ENCODE measurements at places on chromosomes 6 and 20.

GRCh38 chr20:7272512-7272911 is 505.0 kb downstream of the BMP2 start:
- no peak for DNase-seq

DNA sequence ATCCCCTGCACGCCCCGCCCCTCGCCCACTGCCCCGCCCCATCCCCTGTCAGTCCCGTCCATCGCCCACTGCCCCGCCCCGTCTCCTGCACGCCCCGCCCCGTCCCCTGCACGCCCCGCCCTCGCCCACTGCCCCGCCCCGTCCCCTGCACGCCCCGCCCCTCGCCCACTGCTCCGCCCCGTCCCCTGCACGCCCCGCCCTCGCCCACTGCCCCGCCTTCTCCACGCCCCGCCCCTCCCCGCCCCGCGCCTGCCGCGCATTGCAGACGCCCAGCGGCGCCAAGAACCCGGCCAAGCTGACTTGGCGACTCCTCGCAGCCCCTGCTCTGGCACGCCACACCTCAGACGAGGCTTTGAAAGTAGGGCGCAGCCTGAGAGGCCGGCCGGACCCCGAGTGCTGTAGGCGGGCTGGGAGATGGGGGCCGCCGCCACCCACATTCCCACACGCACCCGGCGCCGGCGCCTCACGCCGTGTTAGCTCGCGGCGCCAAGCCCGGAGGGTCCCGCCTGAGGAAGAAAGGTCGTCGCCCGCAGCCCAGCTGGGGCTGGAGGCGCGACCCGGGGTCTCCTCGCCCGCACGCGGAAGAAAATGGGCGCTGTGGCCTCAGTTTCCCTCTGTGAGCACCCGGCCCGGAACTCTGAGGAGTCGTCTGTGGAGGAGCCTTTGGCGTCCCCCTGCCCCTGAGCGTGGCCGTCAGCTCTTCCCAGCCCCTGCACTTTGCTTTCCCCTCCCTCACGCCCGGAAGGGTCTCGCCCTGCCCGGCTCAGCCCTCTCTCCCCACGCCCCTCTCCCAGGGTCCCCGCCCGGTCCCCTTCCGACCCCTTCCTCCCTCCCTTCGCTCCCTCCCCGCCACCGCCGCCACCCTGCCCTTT is at the start of gene RAD21L1:
Gene RAD21L1, plus strand, starts transcription at position 262 of the 872 bp plus-strand sequence. CDS start 2,410 bp downstream, outside the sequence.
- DNase-seq, result peak; percentile 76

GRCh38 chr20:50691573-50692551 is 520 bp upstream of the RIPOR3 start:
- no peak for DNase-seq

DNA sequence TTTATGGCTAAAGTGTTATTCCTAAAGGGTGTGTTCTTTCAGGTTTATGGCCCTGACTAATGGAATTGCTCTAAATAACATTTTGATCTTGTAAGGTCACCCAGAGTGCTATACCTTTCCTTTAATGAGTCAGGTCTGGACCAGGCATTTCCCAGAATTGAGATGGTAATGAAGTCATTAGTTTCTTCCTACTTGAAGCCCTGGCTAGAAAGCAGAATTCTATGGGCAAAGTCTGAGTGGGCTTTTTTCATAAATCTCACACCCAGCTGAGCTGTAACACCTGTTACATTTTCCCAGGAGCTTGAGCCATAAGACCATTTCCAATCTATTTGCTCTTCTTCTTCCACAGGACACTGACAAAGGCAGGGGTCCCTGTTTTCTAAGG is 122.0 kb upstream of the ID4 start:
- no peak for DNase-seq

DNA sequence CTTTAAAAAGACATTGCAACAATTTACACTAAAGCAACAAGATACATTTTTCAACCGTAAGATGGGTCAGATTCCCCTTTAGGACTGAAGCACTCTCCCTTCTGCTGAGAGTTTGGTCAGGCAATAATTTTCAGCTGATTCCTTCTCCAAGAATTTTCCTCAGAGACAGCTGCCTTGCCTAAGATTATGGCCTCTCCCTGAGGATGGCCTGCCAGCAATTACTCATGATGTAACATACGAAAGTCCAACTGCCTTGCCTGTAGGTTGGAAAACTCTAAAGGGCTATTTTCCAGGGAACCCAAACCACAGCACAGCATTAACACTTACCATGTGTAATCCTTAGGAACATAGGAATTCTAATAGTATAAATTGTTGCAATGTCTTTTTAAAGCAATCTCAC is 229.1 kb upstream of the FLRT3 start:
- DNase-seq, result no peak
